Activated effector memory CD4-positive, alpha-beta T cell treated with Interleukin-2 at 50 U/mL for 16 hours (primary cell): ENCODE measurements at places on chromosomes 7 and 10.

- peak; percentile 64 for DNase-seq
These were observed 16.2 kb upstream of the ZFAND2A start for GRCh38 chr7:1175967-1176851.

DNA sequence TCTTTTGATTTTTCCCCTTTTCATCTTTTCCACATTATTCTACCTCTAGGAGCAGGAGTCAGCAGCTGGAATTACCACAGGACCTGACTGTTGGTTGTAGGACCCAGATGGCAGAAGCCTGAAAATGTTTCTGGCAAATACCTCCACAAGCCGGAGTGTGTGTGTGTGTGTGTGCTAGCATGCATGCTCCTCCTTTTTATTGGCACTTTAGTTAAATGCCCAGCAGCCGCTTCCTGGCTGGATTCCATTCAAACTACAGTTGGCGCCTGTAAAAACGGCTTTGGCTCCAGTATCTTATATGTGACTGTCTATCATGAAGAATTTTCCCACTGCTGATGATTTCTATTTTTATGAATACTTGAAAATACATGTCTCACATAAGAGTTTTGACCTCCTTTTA is 319.7 kb upstream of the SP4 start:
- no peak for DNase-seq

DNA sequence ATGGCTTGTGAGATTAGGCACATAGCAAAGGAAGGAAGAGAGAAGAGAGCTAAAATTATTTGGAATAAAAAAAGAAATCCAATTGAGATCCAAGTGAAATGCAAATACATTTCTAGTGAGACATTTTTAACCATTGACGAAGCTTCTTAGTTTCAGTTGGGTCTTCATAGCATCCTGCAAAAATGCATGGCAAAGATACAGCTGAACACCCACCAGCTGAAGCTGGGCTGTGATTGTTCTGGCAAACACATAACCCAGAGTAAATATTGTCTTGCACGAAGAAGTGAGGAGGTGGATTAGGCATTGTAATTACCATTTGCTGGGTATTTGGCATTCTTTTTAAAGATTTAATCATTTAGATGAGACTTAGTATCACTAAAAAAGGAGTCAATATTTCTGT is 409.4 kb downstream of the GRM8 start:
- DNase-seq = no peak

- DNase-seq = no peak
These were observed 48.5 kb upstream of the GLCCI1 start for GRCh38 chr7:7920056-7920455.

GRCh38 chr7:38027884-38028455 is 107.5 kb downstream of the EPDR1 start:
- DNase-seq = no peak

DNA sequence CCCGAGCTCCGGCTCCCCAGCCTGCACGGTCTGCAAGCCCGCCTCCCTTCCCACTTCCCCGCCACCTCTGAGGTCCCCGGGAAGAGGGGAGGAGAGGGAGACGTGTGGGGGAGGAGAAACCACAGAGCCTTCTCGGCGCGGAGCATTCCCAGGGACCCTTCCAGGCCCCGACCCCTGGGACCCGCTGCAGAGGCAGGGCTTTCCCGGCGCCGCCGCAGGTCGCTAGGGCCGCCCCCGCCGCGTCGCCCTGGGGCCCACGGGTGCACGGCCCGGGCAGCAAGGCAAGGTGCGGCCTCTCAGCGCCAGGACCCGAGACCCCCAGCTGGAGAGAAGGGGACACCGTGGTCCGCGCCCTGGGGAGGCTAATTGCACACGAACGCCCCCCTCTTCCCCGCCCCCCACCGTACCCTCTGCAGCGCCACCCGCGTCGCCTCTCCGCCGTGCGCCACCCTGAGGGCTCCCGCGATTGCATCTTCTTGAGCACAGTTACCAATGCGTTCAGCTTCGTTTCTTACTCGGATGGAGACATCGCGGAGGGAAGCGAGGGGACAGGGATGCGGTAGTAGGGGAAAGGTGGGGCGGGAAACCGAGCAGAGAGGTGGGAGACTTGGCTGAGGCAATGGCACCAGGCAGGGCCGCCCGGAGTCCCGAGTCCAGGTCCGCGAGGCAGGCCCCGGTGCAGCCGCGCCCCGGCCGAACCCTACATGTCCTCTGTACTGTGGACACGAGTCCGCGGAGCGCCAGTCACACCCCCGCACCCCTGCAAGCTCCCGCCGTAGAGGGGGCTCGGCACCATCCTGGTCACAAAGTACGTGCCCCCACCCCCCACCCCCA is 28.9 kb downstream of the SKIDA1 start:
- DNase-seq = peak; percentile 41

DNA sequence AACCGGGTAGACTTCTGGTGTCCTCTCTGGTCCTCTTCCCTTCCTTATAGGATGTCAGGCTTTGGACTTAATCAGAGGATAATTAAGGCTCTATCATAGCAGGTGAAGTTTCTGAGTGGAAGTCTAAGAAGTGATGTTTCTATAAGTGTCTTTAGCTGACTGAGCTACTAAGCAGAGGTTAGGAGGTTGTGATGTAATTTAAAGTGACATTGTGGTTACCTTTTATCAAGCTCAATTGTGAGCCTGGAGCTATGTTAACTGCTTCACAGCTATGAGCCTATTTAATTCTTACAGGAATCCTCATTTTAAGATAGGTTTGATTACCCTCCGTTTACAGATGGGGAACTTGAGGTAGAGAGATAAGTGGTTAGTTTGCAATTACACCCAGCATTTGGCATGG is 365.1 kb downstream of the AUTS2 start:
- DNase-seq = no peak

GRCh38 chr7:108083980-108084379 is 46.2 kb downstream of the LAMB4 start:
- DNase-seq = no peak

- no peak for DNase-seq
These were observed 114.9 kb downstream of the HDAC9 start for GRCh38 chr7:18610331-18610948.

DNA sequence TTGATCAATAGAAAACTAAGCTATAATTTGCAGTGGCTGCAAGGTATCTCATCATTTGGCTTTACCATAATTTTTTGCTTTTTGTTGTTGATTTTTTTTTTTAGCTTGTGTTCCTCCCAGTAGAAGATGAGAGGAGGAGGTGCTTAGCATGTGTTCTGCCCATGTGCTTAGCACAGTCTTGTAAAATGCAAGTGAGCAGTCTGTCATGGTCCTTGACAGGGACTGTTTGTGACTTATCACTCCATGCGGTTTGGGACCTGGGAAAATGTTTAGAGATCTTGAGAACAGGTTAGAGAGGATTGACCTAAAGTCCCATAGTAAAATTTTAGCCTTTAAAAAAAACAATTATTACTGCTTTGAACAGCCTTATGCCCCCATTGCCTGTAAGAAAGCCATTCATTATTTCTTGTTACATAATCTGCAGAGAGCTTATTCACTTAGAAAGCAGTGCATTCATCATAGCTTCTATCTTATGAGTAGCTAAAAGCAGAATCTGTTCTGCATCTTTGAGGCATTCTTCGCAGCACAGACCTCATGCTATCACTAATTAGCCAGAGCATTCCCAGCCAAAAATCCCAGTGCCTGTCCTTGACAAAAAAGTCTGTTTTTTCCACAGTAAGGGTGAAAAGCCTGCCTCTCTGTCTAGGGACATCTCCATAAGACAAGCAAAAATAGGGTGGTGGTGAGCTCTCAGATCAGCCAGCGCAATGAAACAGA is 748.7 kb upstream of the GALNT17 start:
- DNase-seq = no peak

DNA sequence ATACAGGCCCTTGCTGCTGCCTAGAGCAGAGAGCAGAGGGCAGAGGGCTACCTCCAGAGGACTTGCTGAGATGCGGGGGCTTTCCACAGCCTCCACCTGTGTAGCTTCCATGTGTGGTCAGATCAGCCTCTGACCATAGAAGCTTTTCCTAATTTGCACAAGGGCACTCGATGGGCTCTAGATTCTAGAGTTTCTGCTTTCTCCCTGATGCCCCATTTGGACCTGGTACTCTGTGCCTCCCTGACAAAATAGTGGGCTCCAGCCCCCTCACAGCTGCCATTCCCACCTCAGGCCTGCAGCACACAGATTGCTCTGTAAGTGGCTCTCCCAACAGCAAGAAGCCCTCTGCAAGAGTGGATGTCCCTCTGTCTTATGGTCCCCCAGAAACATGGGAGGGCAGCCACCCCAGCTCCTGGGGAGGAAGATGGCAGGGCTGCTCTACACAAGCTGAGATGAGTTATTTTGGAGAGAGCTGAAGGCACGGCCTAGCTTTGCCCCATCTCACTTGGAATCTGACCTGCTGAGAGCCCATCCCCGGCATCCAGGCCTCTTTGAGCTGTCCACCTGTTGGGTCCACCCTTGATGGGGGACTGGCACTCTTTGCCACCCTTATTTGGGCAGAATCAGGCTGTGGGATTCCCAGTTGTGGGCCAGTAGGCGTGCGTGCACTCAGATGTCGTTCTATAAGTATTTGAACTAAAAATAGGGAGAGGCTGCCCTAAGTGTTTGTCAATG is 16.7 kb downstream of the TMEM273 start:
- DNase-seq = no peak

DNA sequence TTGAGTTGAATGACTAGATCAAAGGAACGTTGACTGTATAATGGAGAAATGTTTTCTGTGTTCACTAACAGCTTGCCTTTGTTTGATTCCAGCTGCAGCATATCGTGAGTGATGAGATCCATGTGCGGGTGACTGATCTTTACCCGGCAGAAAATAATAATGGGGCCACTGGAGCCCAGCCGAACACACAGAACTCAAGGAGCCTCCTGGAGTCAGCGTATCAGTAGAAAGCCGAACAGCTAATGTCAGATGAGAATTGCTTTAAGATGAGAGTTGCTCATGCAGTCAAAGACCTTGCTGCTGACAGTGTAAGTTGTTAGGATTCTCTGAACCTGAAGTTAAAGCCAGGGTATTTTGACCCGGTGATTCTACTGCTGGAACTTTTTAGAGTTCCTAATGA is 34.3 kb upstream of the MTPAP start:
- DNase-seq = no peak

GRCh38 chr10:2282202-2282601 is 544.9 kb upstream of the ADARB2 start:
- DNase-seq = no peak

GRCh38 chr10:117439243-117439912 is 64.1 kb upstream of the PDZD8 start:
- DNase-seq = no peak
